ENCODE measurements at places on chromosomes 5 and 9.

DNA sequence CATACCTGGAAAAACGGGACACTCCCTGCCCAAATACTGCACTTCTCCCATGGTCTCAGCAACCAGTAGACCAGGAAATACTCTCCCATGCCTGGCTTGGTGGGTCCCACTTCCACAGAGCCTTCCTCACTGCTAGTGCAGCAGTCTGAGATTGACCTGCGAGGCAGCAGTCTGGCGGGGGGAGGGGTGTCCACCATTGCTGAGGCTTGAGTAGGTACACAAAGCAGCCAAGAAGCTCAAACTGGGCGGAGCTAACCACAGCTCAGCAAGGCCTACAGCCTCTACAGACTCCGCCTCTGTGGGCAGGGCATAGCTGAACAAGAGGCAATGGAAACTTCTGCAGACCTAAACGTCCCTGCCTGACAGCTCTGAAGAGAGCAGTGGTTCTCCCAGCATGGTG lies 191.5 kb upstream of the FTMT start:
- H3K4me1 ChIP-seq = no peaks in the 10 kb centered on the region
- no peaks in the 10 kb centered on the region for H3K27me3 ChIP-seq
- no peak overlapping the region for H3K4me3 ChIP-seq

GRCh38 chr5:135571066-135571609 lies 7.7 kb downstream of the CXCL14 start:
- H3K27me3 ChIP-seq = no peaks in the 10 kb centered on the region
- no peak overlapping the region for H3K27ac ChIP-seq
- 0 out of 2 replicates have a peak, but pooled peaks cover 1% of the 10 kb centered on the region for H3K4me1 ChIP-seq
- H3K36me3 ChIP-seq = no peaks in the 10 kb centered on the region

DNA sequence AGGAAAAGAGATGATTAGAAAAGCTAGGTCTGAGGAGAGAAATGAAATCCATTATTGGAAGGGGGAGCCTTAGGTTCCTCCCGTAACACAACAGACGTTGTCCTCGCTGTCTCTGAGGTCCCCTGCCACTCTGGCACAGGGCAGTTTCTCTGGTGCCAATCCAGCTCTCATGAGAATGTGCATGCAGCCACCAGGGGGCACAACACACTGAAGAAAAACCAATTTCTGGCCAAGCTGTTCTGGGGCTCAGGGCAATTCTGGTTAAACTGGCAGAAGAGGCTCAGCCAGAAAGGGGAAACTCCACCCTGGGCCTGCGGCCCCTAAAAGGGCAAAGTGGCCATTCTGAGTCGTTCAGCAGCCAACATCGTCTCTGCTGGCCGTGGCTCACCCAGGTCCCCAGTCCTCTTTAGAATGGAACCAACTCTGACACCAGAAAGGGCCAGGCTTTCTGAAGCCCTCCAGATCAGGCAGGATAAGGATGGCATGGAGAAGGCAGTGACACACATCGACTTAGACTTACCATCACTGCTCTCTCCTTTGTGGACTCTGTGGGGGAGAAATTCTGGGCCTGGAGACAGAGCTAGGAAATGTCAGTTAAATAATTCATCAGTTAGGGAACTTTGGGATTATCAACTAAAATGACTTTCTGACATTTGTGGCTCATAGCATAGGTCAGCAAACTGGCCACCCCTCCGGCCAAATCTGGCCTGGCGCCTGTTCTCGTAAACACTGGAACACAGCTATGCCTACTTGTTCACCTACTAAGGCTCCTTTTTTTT lies 58.5 kb upstream of the GOLPH3 start:
- no peak for DNase-seq
- H3K27me3 ChIP-seq = no peaks in the 10 kb centered on the region
- H3K4me3 ChIP-seq = no peak overlapping the region
- H3K4me1 ChIP-seq = no peaks in the 10 kb centered on the region

DNA sequence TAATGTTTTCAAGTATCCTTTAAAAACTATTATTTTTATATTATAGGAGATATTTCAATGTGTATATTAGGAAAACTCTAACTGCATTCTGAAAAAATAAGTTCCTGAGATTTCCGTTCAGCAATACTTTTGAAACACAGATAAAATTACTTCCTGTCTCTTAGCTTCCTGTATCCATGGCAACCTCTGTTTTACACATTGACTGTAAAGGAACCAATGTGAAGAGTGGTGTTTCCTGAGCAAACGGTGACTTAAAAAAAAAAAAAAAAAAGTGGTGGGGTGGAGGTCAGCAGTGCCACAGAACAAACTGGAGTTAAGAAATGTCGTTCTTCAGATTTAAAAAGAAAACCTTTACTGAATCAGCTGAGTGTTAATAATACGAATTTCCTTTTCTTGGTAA lies at the start of gene LRRC70:
Gene LRRC70 (plus strand): TSS at position 280 of the 400 bp plus-strand sequence. CDS start 620 bp downstream, outside the sequence.
- no peak within 1 kb of the TSS for H3K4me3 ChIP-seq
- H3K36me3 ChIP-seq = no peaks in the 10 kb centered on the region
- no peak for DNase-seq
- no peaks in the 10 kb centered on the region for H3K27me3 ChIP-seq
- no peak within 1 kb of the TSS for H3K27ac ChIP-seq

GRCh38 chr5:73780302-73781080 lies 154.5 kb downstream of the ARHGEF28 start:
- no peak overlapping the region for H3K4me3 ChIP-seq
- H3K4me1 ChIP-seq = no peaks in the 10 kb centered on the region
- no peaks in the 10 kb centered on the region for H3K27me3 ChIP-seq
- H3K36me3 ChIP-seq = no peaks in the 10 kb centered on the region

GRCh38 chr5:169798438-169798837 lies 161.4 kb downstream of the DOCK2 start:
- H3K36me3 ChIP-seq = no peaks in the 10 kb centered on the region
- H3K27ac ChIP-seq = no peak overlapping the region
- H3K4me1 ChIP-seq = peaks cover 1% of the 10 kb centered on the region
- no peaks in the 10 kb centered on the region for H3K27me3 ChIP-seq

DNA sequence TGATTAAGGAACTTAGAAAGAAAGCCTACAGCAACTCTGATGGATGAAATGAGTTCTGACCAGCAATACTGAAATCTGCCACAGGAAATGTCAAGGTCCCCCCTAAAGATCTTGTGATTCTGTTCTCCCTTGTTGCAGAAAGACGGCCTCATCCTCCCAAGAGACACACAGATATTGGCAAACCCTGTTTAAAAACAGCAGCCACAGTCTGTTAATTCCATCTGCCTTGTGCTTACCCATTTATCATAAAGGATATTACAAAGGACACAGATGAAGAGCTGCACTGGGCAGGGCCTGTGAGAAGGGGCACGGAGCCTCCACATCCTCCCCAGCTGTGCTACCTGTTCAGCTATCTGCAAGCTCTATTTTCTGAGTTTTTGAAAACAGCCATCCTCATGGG lies 15.2 kb downstream of the RAPGEF1 start:
- no peaks in the 10 kb centered on the region for H3K36me3 ChIP-seq
- H3K27ac ChIP-seq = no peak overlapping the region
- DNase-seq = no peak
- H3K4me1 ChIP-seq = peaks cover 8% of the 10 kb centered on the region
- no peak overlapping the region for H3K4me3 ChIP-seq

- no peak overlapping the region for H3K4me3 ChIP-seq
- H3K27me3 ChIP-seq = no peaks in the 10 kb centered on the region
- H3K36me3 ChIP-seq = no peaks in the 10 kb centered on the region
- H3K4me1 ChIP-seq = no peaks in the 10 kb centered on the region
Measured at GRCh38 chr9:22136461-22137096, 127.5 kb upstream of the CDKN2B start.

GRCh38 chr9:65426231-65426630 lies 141.2 kb upstream of the FOXD4L5 start:
- no peak overlapping the region for H3K27ac ChIP-seq
- DNase-seq = no peak
- no peaks in the 10 kb centered on the region for H3K36me3 ChIP-seq
- H3K4me1 ChIP-seq = no peaks in the 10 kb centered on the region
- no peak overlapping the region for H3K4me3 ChIP-seq

GRCh38 chr9:71130521-71130920 lies 9.1 kb upstream of the TRPM3 start:
- H3K4me3 ChIP-seq = no peak overlapping the region
- H3K27me3 ChIP-seq = no peaks in the 10 kb centered on the region
- no peak for DNase-seq

- H3K27me3 ChIP-seq = peaks cover 6% of the 10 kb centered on the region
- no peak overlapping the region for H3K4me3 ChIP-seq
- no peak for DNase-seq
- no peaks in the 10 kb centered on the region for H3K4me1 ChIP-seq
- no peaks in the 10 kb centered on the region for H3K36me3 ChIP-seq
Measured at GRCh38 chr5:930866-931265, 38.2 kb downstream of the TRIP13 start.

DNA sequence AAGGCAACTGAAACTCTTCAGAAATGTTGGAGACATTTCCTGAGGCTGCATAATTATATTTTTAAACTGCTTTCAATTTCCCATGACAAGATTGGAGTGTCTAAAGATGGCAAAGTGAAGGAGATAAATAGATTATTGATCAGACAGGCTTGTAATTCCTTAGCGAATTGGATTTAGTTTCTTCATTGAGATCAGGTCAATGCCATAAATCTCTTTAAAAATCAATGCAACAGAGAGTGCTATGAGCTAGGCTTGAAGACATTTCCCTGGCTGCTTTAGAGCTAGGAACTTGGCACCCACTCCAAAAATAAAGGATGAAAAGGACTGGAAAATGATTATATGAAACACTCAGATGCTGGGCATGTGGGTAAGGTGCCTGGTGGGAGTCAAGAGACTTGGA lies 828.4 kb downstream of the TLR4 start:
- no peaks in the 10 kb centered on the region for H3K27me3 ChIP-seq
- H3K36me3 ChIP-seq = no peaks in the 10 kb centered on the region
- H3K4me3 ChIP-seq = no peak overlapping the region
- H3K27ac ChIP-seq = no peak overlapping the region
- H3K4me1 ChIP-seq = no peaks in the 10 kb centered on the region

- H3K4me1 ChIP-seq = 0 out of 2 replicates have a peak, but pooled peaks cover 1% of the 10 kb centered on the region
- DNase-seq = no peak
- no peak overlapping the region for H3K27ac ChIP-seq
- no peak overlapping the region for H3K4me3 ChIP-seq
- no peaks in the 10 kb centered on the region for H3K27me3 ChIP-seq
- no peaks in the 10 kb centered on the region for H3K36me3 ChIP-seq
Measured at GRCh38 chr5:56647099-56647850, 168.1 kb upstream of the MAP3K1 start.

DNA sequence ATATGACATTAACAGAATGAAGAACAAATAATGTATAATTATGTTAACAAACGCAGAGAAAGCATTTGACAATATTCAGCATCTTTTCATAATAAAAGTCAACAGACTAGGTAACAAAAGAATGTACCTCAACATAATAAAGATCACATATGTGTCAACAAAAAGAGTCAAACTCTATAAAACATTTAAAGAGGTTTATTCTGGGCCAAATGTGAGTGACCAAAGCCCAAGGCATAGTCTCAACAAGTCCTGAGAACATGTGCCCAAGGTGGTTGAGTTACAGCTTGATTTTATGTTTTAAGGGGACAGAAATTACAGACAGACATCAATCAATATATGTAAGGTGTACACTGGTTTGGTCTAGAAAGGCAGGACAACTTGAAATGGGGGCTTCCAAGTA lies 19.4 kb downstream of the BTNL8 start:
- DNase-seq = no peak
- no peak overlapping the region for H3K4me3 ChIP-seq
- H3K27ac ChIP-seq = no peak overlapping the region

DNA sequence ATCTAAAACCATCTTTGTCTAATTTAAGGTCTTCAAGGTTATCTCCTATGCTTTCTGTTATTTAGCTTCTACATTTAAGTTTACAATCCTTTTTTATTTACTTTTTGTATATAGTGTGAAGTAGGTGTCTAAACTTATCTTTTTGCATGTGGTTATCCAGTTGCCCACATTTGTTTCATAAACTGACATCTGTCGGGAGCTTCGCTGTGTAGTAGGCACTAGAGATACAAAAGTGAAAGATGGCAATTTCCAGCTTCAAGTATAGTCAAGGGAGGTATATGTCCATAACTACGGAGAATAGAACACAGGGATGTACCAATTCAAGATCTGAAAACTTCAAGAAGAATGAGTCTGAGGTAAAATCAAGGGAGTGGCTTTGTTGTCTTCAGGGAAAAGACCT lies 38.7 kb upstream of the ELL2 start:
- no peak for DNase-seq
- H3K27me3 ChIP-seq = no peaks in the 10 kb centered on the region
- no peaks in the 10 kb centered on the region for H3K36me3 ChIP-seq
- 0 out of 2 replicates have a peak, but pooled peaks cover 1% of the 10 kb centered on the region for H3K4me1 ChIP-seq

GRCh38 chr9:138117836-138118235 lies 240.3 kb downstream of the CACNA1B start:
- no peaks in the 10 kb centered on the region for H3K27me3 ChIP-seq
- H3K4me1 ChIP-seq = no peaks in the 10 kb centered on the region
- peaks cover 4% of the 10 kb centered on the region for H3K36me3 ChIP-seq
- DNase-seq = no peak
- no peak overlapping the region for H3K27ac ChIP-seq

DNA sequence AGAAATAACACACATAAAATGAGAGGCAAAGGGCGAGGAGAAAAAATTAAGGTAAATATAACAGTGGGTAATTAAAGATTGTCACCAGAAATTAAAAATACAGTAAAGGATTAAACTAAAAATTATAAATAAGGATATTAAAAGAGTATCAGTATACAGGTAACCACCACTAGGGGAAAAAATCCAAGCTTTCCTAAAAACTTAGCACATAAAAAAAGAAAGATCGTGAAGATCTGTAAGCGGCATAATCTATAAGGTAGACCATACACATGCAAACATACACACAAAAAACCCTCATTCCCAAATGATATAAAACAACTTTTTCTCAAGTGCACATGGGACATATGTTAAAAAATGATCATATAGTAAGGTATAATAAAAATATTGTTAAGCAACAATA lies 577.3 kb upstream of the NUDT12 start:
- no peaks in the 10 kb centered on the region for H3K27me3 ChIP-seq
- H3K27ac ChIP-seq = no peak overlapping the region
- DNase-seq = no peak

GRCh38 chr9:106799152-106799551 lies 63.8 kb upstream of the ZNF462 start:
- H3K4me3 ChIP-seq = no peak overlapping the region
- no peak overlapping the region for H3K27ac ChIP-seq
- H3K36me3 ChIP-seq = no peaks in the 10 kb centered on the region
- no peaks in the 10 kb centered on the region for H3K27me3 ChIP-seq

DNA sequence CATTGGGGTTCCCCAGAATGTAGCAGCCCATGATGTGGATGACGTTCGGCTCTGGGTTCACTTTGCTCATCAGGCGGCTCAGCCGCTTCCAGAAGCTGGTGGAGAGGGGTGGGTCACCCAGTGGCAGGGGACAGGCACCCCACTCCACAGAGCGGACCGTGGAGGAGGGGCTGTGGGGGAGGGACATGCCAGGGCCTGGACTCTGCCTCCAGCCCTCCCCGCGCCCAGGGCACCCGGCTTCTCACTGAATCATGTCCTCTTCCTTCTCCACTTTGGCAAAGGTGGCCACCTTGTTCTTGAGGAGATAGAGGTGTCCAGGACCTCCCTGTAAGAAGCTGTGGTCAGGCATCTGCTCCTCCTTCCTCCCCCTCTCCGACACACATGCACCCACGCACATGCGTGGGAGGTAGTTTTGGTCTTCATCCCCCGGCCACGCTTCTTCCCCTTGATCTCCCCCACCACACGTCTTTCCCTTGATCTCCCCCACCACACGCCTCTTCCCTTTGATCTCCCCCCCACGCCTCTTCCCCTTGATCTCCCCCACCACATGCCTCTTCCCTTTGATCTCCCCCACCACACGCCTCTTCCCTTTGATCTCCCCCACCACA lies 8.9 kb upstream of the ENTPD8 start:
- no peak overlapping the region for H3K4me3 ChIP-seq
- no peaks in the 10 kb centered on the region for H3K27me3 ChIP-seq
- peaks cover 9% of the 10 kb centered on the region for H3K4me1 ChIP-seq
- peaks cover 16% of the 10 kb centered on the region for H3K36me3 ChIP-seq
- no peak overlapping the region for H3K27ac ChIP-seq
- DNase-seq = no peak
